ENCODE measurements at places on chromosomes 1 and 21. TPM values are rescaled to one million over a fixed set of nuclear protein-coding genes. Genes with fewer than 3 reads are reported as not detected.

DNA sequence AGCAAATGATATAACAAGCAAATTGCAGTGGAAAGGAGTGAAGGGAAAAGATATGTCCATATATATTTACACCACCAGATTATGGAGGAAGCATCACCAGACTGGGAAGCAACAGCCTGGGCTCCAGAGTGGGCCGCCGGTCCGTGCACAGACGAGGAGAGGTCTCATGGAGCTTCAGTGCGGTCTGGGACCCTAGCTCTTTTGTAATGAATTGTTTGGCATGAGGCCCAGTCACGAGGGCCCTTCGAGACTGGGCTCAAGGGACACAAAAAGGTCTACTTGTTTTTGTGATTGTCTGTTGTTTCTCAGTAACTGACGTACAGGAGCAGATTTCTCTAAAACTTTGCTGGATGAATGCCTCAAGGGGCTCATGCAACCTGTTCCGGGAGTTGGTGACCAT is 12.9 kb upstream of the STUM start:
- peaks cover 13% of the 10 kb centered on the region for H3K4me1 ChIP-seq
- peak; percentile 13 for DNase-seq
- H3K27me3 ChIP-seq: no peaks in the 10 kb centered on the region
- H3K4me3 ChIP-seq: no peak overlapping the region

GRCh38 chr1:55517036-55517435 is 301.9 kb upstream of the USP24 start:
- peaks cover 25% of the 10 kb centered on the region for H3K27me3 ChIP-seq
- DNase-seq: no peak
- H3K27ac ChIP-seq: no peak overlapping the region
- no peaks in the 10 kb centered on the region for H3K4me1 ChIP-seq
- no peaks in the 10 kb centered on the region for H3K36me3 ChIP-seq
- H3K4me3 ChIP-seq: no peak overlapping the region

GRCh38 chr1:96360036-96360795 is 361.4 kb upstream of the PTBP2 start:
- DNase-seq: no peak
- no peaks in the 10 kb centered on the region for H3K4me1 ChIP-seq
- no peak overlapping the region for H3K4me3 ChIP-seq
- no peaks in the 10 kb centered on the region for H3K36me3 ChIP-seq

GRCh38 chr1:67791261-67791660 is 42.0 kb downstream of the GNG12 start:
- no peak for DNase-seq
- no peaks in the 10 kb centered on the region for H3K36me3 ChIP-seq
- H3K27me3 ChIP-seq: no peaks in the 10 kb centered on the region
- no peak overlapping the region for H3K27ac ChIP-seq
- no peaks in the 10 kb centered on the region for H3K4me1 ChIP-seq

- no peaks in the 10 kb centered on the region for H3K27me3 ChIP-seq
- no peaks in the 10 kb centered on the region for H3K36me3 ChIP-seq
- no peak overlapping the region for H3K4me3 ChIP-seq
Observed at GRCh38 chr1:84254703-84255238, 46.7 kb upstream of the SAMD13 start.

DNA sequence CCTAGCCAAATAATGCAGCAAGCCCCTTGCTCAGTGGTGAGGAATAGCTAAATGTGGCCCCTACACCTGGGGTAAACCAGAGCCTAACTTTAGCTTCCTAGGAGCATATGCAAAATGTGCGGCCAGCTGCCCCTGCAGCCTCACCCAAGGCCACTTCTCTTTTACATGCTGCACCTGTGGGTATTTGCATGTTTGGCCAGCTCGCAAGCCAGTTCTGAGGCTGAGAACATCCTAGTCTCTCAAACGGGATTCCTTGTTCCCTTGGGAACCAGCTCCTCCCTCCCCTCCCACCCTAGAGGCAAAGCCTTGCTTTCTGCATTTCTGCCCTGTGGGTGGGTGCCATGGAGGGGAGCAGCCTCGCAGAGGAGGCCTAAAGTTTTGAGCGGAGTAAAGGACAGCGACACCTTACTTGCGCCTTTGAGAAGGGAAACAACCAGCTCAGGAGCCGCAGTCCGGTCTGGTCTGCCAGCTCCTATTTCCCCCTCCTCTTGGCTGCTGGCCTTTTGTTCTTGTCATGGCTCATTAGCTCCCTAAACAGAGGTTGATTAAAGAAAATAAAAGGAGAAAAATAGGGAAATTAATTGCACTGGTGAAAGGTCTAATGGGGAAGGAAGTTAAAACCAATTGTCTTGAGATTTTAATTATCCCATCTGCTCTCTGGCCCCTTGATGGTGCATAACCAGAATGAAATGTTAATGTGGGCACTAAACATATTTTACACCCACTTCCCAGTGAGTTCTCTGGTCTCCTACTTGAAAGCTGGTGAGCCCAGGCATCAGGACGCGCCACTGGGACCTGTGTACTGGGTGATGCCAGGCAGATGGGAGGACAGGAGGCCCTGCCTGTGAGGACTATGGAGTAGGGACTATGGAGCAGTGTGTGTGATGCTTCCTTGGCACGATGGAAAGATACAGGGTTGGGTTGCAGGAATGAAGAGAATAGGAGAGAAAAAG is 68.7 kb downstream of the TEX35 start:
- no peaks in the 10 kb centered on the region for H3K36me3 ChIP-seq
- no peaks in the 10 kb centered on the region for H3K4me1 ChIP-seq
- DNase-seq: peak; percentile 91
- no peak overlapping the region for H3K27ac ChIP-seq

GRCh38 chr1:11316701-11317100 is 43.7 kb downstream of the UBIAD1 start:
- H3K4me1 ChIP-seq: peaks cover 8% of the 10 kb centered on the region

- no peaks in the 10 kb centered on the region for H3K27me3 ChIP-seq
- H3K36me3 ChIP-seq: peaks cover 5% of the 10 kb centered on the region
- H3K27ac ChIP-seq: no peak overlapping the region
- no peak for DNase-seq
- H3K4me3 ChIP-seq: no peak overlapping the region
Observed at GRCh38 chr1:44263568-44264450, 50.5 kb downstream of the DMAP1 start.

GRCh38 chr1:119279456-119280381 is 88.9 kb upstream of the HAO2 start:
- H3K4me3 ChIP-seq: no peak overlapping the region
- H3K27ac ChIP-seq: no peak overlapping the region
- DNase-seq: no peak

DNA sequence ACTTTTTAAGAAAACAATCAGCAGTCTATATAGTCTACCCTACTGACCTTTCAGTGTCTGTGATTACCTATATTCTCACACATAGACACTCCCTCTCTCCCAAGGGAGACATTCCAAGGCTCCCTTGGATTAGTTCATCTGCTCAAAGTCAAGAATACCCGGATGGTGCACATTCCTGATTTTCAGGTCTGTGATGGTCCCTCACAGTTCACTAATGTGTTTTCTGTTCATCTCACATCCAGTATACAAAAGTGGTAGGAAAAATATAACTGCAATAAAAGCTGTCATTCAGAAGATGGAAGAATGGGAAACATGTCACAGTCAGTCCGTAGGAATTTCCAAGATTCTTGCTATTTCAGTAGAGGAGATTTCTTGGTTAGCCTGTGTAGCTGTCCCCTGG is 224.1 kb upstream of the CACYBP start:
- no peak for DNase-seq
- no peaks in the 10 kb centered on the region for H3K27me3 ChIP-seq
- no peak overlapping the region for H3K27ac ChIP-seq
- no peaks in the 10 kb centered on the region for H3K4me1 ChIP-seq

DNA sequence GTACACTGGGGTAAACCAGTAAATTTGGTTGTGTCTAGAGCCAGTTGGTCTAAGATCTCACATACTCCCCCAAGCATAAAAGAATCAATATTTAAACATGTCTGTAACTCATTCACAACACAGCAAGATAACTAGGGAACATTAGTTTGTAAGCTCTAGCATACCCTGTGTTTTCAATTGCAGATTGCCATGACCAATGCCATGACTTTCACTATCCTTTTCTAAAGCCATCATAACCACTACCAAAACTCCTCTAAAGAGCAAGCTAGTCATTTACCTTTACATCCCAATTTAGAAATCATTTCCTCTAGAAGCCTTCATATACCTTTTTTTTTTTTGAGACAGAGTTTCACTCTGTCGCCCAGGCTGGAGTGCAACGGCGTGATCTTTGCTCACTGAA is 56.5 kb upstream of the PLA2G4A start:
- H3K27ac ChIP-seq: no peak overlapping the region
- H3K36me3 ChIP-seq: no peaks in the 10 kb centered on the region
- no peak for DNase-seq
- no peaks in the 10 kb centered on the region for H3K27me3 ChIP-seq
- no peak overlapping the region for H3K4me3 ChIP-seq

GRCh38 chr21:14632359-14632758 is 86.2 kb upstream of the SAMSN1 start:
- H3K4me1 ChIP-seq: no peaks in the 10 kb centered on the region
- H3K36me3 ChIP-seq: no peaks in the 10 kb centered on the region
- no peak overlapping the region for H3K27ac ChIP-seq
- H3K27me3 ChIP-seq: no peaks in the 10 kb centered on the region
- H3K4me3 ChIP-seq: no peak overlapping the region

- no peak overlapping the region for H3K27ac ChIP-seq
- DNase-seq: no peak
- H3K27me3 ChIP-seq: no peaks in the 10 kb centered on the region
- H3K4me3 ChIP-seq: no peak overlapping the region
- H3K36me3 ChIP-seq: peaks cover 13% of the 10 kb centered on the region
Observed at GRCh38 chr1:99704356-99704816, 58.5 kb downstream of the PALMD start.

DNA sequence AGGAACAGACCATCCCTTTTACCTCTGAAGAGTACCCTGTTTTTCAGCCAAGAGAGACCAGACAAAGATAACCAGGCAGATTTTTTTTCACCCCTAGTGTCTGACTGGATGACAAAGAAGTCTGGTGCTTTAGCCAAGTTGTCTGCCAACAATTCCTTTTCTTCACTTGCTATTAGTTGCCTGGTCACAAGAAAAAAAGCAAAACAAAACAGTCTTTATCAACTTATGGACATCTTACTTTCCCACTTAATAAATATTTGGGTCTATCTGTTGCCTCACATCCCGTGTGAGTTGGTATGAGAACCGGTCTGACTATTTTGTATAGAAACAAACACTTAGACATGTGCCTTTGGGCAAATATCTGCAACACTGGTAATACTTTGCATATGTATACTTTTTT is 662.9 kb downstream of the PLPP3 start:
- H3K4me1 ChIP-seq: no peaks in the 10 kb centered on the region
- peak overlapping the region; percentile 35 for H3K27ac ChIP-seq
- H3K4me3 ChIP-seq: no peak overlapping the region
- H3K36me3 ChIP-seq: no peaks in the 10 kb centered on the region
- no peaks in the 10 kb centered on the region for H3K27me3 ChIP-seq
- no peak for DNase-seq

- H3K36me3 ChIP-seq: no peaks in the 10 kb centered on the region
- H3K4me3 ChIP-seq: no peak overlapping the region
- H3K27me3 ChIP-seq: no peaks in the 10 kb centered on the region
- H3K27ac ChIP-seq: no peak overlapping the region
Observed at GRCh38 chr1:164765557-164765956, 206.6 kb downstream of the PBX1 start.

GRCh38 chr1:107172450-107173170 is 31.8 kb downstream of the NTNG1 start:
- no peak overlapping the region for H3K27ac ChIP-seq
- H3K4me1 ChIP-seq: no peaks in the 10 kb centered on the region
- H3K27me3 ChIP-seq: no peaks in the 10 kb centered on the region
- no peak overlapping the region for H3K4me3 ChIP-seq

- H3K4me1 ChIP-seq: peaks cover 4% of the 10 kb centered on the region
- no peaks in the 10 kb centered on the region for H3K27me3 ChIP-seq
- H3K36me3 ChIP-seq: no peaks in the 10 kb centered on the region
- H3K27ac ChIP-seq: no peak overlapping the region
- no peak for DNase-seq
- no peak overlapping the region for H3K4me3 ChIP-seq
Observed at GRCh38 chr1:23644555-23644866, 47.1 kb upstream of the RPL11 start.

DNA sequence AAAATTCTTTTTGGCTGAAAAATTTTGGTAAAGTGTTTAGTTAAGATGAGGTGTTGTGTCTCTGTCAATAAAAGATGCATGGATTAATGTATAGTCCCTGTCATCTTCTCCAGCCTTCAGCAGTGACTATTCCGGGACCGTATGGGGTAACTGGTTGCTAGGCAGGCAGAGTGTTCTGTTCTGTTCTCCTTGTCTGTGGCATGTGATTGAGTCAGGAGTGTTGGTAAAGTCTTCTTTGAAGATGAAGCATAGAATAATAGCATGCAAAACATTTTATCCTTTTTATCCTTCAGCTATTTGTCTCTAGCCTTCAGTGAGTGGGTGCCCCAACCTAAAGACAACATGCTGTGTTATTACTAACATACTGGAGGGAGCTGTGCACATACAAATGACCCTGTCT is 74.6 kb downstream of the RGL1 start:
- H3K4me1 ChIP-seq: peaks cover 5% of the 10 kb centered on the region
- no peaks in the 10 kb centered on the region for H3K27me3 ChIP-seq
- H3K27ac ChIP-seq: no peak overlapping the region
- DNase-seq: no peak
- no peak overlapping the region for H3K4me3 ChIP-seq
- H3K36me3 ChIP-seq: no peaks in the 10 kb centered on the region

DNA sequence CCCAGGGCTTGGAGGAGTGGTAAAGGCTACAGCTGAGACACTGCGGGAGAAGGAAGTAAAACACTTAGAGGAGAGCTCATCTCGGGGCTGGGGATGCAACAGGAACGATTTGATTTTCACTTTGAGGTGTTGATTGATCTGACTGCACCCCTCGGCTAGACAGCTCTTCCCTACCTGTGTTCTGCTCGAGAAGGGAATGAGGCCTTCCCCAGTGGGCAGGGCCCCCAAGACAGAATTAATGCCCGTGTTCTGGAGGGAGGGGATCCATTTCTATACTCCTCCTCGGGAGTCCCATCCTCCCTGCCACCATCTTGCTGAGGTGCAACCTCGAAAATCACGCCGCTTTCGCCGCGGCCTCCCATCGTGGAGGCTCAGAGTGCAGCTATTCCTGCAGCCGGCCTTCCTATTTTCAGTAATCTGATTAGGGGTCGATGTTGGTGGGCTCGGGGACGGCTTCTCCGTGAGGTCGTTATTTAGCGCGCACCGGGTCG is 2.4 kb downstream of the ATP2B4 start:
- peak overlapping the region; percentile 71 for H3K27ac ChIP-seq
- H3K4me1 ChIP-seq: peaks cover 3% of the 10 kb centered on the region
- no peaks in the 10 kb centered on the region for H3K27me3 ChIP-seq
- peaks cover 4% of the 10 kb centered on the region for H3K36me3 ChIP-seq
- no peak for DNase-seq

- H3K27me3 ChIP-seq: peaks cover 6% of the 10 kb centered on the region
- no peak overlapping the region for H3K27ac ChIP-seq
- no peak overlapping the region for H3K4me3 ChIP-seq
- DNase-seq: no peak
Observed at GRCh38 chr1:53686091-53686964, 52.6 kb downstream of the GLIS1 start.

- no peaks in the 10 kb centered on the region for H3K36me3 ChIP-seq
- H3K27me3 ChIP-seq: no peaks in the 10 kb centered on the region
- peaks cover 3% of the 10 kb centered on the region for H3K4me1 ChIP-seq
- H3K27ac ChIP-seq: no peak overlapping the region
- H3K4me3 ChIP-seq: no peak overlapping the region
Observed at GRCh38 chr1:60130703-60131102, 57.1 kb upstream of the C1orf87 start.

The DNAI4 gene
- total RNA-seq: 4.6 TPM

The PRR9 gene
- not detected for total RNA-seq

The LUZP1 gene
- total RNA-seq: 21.1 TPM

The TNNT2 gene
- 0.88 TPM for total RNA-seq

The LRRC42 gene
- 44.9 TPM for total RNA-seq

The COL9A2 gene
- total RNA-seq: 224 TPM

Data from endodermal cell (in vitro differentiated cells).